Effector memory CD8-positive, alpha-beta T cell (primary cell): ENCODE measurements at places on chromosomes 6 and 20.
A peak's percentile ranks its signal among the peaks of the same experiment; 100 is the strongest.

DNA sequence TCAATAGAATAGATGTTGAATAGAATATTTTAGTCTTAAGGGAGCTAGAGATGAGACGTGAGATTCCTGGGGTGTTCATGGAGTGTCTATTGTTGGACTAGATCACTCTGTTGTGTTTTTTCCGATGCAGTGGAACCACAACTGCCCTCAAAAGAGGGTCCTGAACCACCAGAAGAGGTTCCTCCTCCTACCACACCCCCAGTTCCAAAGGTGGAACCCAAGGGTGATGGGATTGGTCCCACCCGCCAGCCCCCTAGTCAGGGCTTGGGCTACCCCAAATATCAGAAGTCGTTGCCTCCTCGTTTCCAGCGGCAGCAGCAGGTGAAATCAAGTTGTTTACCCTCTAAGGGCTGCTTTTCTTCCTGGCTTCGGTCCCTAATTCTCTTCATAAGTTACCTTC lies 8.5 kb downstream of the PRRC2A start:
- no peak for DNase-seq

DNA sequence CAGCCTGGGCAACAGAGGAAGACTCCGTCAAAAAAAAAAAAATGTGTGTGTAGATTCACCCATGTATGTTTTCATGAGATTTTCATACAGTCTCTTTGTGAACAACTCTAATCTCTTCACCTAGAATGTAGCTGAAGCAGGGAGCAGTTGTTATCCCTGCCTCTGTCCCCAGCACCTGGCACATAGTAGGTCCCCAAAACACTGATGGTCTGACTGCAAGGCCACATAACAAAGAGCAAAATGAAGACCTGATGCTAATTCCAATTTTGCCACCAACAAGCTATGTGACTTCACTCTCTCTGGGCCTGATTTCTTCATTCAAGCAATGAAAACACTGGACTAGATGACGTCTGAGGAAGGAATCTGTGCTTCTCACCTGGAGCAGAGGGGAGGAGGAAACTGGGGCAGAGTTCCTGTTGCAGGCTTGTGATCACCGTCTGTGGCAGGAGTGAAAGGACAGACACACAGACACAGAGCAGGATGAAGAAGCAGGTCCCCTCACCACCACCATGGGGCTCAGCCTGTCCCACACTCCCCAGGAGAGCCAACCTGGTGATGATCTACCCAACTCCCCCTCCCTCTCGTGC lies 4.6 kb downstream of the SLC44A4 start:
- DNase-seq: no peak

GRCh38 chr6:56986611-56987010 lies 31.7 kb downstream of the BEND6 start:
- DNase-seq: no peak

DNA sequence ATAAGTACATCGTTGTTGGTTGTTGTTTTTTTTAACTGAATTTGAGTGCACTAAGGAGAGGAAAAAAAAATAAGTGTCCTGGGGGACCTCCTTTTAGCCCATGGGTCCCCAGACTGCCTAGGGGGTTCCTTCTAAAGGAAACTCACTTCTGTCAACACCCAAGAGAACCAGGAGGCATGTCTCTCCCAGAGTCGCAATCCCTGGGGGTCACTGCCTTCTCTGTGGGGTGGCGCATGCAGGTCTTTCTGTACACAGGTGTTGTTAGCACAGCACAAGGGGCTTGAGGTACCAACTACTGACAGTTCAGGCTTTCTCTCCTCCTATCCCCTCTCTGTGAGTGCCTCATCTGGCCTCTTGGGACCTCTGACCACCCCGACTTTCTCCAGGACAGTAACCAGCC lies 7.3 kb upstream of the ARMC2 start:
- no peak for DNase-seq

- DNase-seq: no peak
These were observed 203.3 kb downstream of the ARID1B start for GRCh38 chr6:156980515-156980914.

- no peak for DNase-seq
These were observed 12.8 kb upstream of the EDN1 start for GRCh38 chr6:12277386-12277785.

- peak; percentile 46 for DNase-seq
These were observed 53.7 kb downstream of the JARID2 start for GRCh38 chr6:15299430-15300131.

DNA sequence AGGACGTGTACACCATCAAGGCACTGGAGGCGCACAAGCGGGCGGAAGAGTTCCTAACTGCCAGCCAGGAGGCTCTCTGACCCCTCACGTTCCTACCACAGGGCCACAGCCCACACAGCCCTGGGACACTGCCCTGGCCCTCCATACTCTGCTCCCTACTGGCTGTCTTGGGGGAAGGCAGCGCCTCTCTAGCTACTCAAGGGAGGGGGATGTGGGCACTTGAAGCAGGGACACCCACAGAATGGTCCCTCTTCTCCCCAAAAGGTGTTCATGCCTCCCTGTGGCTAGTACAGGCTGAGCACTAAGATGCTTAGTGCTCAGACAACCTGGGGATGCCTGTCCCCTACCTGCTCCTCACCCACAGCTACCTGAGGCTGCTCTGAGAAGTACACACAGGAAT lies 2.5 kb downstream of the MEA1 start:
- no peak for DNase-seq

DNA sequence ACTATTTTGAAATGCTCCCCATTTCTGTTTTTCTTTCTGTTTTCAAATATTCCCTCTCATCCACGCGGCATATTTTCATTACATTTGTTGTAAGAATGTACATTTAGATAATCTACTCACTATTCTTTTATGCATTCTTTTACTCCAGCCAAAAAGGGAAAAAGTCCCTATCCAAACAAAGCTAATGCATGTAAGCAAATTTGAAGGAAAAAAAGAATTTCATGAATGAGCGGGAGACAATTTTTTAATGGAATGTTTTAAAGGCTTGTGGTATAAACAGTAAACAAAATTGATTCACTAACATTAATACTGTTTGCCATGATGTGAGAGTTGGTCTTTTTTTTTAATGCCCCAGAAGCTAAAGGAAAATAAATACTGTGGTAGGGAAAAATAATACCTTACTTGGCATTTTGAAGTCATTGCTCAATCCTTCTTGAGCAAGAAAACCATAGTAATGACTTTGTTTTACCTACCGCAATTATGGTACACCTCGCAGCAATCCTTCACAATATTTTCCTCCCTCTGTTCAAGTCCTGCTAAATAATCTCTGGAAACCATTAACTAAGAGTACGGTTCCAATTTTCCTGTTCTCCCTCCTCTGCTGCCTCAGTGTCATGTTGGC lies 79.0 kb downstream of the BACH2 start:
- no peak for DNase-seq

GRCh38 chr6:169452117-169452868 lies 198.6 kb upstream of the THBS2 start:
- no peak for DNase-seq

GRCh38 chr6:22126910-22127309 lies 169.9 kb downstream of the PRL start:
- no peak for DNase-seq

GRCh38 chr20:16167423-16168130 lies 405.7 kb downstream of the KIF16B start:
- DNase-seq: no peak

DNA sequence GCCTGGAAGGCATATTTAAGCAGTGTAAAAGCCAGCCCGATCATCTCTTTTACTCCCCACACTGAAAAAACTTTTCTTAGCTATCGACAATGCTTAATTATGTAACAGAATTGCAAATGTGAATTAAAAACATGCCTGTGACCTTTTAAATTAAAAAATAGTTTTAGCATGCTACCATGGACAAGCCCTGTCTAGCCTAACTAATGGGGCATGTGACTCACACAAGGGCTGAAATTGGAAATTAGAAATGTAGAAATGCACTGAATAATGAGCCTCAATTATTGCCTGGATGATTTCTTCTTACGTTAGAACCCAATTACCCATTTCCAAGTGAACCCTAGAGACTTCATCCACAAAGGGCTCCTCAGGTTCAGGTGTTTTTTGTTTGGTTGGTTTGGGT lies 82.7 kb downstream of the SIM1 start:
- DNase-seq: no peak

DNA sequence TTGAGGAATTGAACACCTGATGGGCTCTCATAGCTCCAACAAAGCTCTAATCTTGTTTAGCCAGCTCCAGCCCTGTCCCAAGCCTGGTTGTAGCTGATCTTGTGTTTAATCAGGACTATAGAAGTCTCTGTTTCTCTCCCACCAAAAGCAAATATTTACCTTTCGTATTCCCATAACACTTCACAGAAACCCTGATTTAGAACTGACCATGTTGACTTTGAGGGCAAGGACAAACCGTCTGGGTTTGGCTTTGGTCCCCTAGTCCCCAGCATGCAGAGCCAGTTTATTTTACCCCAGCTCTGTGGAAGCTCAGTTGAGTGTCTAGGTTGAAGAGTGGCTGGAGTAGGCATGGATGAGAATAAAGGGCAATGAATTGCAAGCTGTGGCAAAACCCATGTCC lies 18.0 kb upstream of the SIM1 start:
- DNase-seq: no peak

DNA sequence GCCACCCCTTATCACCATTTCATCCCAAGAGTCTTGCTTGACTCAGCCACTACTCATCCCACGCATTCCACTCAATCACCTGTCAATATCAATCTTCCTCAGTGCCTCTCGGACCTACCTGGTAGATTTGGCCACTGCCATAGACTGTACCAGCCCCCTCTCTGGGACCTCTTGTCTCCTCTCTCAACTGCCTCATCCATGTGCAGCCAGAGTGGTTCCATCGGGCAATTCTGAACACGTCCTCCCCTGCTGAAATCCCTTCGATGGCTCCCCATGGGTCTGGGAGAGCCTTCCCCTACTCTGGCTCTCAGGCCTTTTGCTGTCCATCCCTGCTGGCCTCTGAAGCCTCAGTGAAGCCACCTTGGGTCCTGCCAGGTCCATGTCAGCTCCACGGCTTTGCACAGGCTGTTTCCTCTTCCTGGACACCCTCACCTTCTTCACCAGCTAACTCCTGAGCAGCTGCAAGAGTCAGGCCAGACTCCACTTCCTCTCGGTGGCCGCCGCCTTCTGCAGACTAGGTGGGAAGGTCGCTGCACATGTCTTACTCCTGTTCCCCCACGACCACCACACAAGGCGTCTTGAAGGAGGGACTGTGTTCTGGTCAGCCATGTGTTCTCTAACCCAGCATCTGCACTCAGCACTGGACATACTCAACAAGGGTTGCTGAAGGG lies 120.4 kb downstream of the TOX2 start:
- DNase-seq: no peak

DNA sequence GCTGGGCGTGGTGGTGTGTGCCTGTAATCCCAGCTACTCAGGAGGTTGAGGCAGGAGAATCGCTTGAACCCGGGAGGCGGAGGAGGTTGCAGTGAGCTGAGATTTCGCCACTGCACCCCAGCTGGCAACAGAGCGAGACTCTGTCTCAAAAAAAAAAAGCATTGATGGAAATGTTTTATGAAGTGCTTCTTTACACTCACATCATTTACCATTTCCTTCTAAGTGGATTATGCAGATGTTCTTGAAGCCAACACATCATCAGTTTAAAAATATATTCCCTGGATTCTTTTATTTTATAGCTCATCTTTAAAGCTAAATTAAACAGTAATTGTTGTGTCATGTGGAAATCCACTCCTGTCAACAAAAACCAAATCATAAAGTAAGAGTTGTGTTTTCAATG lies 35.9 kb upstream of the HDDC2 start:
- no peak for DNase-seq

GRCh38 chr20:47191956-47192355 lies 164.5 kb downstream of the ZMYND8 start:
- DNase-seq: no peak

GRCh38 chr6:164273491-164273890 lies 859.0 kb downstream of the QKI start:
- no peak for DNase-seq

GRCh38 chr6:62286470-62286843 lies 432 bp upstream of the KHDRBS2 start:
- DNase-seq: no peak

DNA sequence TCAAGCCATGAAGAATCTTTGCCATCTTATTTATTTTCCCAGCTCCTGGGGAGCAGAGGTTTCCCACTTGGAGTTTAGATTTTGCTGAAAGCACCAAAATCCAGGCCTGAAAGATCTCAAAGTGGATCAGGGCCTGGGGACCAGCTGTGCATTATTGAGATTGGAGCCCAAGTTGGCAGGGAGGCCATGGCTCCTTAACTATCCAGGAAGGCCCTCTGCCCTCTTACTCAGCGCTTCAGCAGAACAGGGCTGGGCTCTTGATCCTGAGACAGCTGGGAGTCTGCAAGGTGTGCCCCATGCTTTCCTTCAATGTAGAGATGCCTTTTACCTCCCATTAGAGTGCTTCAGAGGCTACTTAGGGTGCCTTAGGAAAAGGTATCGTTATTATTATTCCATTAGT lies 24.6 kb downstream of the FOXO3 start:
- DNase-seq: no peak
